ENCODE measurements at places on chromosomes 3 and 15.

DNA sequence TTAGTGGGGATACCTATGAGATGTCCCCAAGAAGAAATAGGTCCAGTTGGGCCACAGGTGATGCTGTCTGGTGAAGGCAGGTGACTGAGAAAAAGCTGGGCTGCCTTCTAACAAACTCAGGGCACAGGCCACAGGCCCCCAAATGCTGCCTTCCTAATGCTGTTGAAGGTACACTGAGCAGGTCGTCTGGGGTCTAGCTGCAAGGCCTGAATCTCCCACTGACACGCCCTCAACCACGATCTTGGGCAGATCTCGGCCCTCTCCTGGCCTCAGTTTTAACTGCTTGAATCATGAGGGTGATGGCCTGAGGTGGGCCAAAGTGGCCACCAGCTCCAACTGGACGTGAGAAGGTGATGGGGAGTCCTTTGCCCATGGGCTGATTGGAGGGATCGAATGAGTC lies 2.1 kb upstream of the ACSBG1 start:
- no peak for DNase-seq

DNA sequence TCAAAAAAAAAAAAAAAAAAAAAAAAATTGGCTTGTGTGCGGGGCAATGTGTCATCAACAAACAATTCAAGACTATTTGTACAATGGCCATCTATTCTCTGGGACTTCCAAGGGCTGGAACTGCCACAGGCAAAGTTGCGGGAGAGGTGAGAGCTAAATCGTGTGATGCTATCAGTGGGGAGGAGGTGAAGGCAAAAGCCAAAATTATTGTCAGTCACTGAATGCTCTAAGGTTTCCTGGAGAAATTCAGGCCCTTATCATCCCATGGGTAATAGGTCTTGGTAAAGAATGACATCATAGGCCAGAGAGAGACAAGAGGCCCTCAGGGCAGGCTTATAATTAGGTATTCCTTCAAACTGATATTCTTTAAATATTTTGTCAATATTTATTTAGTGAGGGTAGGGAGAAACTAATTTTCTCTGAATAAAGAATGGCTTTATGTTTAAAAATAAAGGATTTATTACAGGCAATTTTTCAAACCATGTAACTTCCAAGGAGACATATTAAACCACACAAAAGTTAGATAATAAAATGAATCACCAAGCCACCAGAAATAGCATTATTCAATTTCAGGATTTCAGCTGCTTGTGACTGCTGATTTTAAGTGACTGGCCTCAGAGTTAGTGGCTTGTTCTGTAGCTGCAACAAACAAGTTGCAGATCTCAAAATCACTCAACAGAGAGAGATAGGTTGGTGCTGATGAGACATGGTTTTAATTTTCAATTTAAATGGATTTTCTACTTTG lies 226.3 kb upstream of the MRPL3 start:
- DNase-seq = no peak

DNA sequence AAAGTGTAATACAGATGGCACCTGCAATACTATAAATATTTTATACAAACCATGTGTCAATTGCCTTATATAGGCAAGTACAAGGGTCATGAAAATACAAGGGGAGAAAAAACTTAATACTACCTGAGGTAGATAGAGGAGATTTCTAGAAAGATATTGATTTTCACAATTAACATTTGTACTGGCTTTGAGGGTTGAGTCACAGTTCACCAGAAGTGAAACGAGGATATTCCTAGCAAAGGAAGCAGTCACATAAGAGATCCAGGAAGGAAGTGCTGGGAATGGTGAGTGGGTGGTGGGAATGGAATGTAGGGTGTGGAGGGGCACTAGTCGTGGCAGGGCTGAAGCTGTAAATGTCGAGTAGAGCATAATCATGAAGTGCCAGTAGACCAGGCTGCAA lies 108.7 kb downstream of the P2RY1 start:
- no peak for DNase-seq

- DNase-seq = no peak
Measured at GRCh38 chr3:44125246-44125645, 116.4 kb upstream of the TOPAZ1 start.

- peak; percentile 21 for DNase-seq
Measured at GRCh38 chr3:111652492-111653180, 57.5 kb upstream of the ZBED2 start.

GRCh38 chr3:195248281-195248680 lies 22.7 kb downstream of the XXYLT1 start:
- no peak for DNase-seq

DNA sequence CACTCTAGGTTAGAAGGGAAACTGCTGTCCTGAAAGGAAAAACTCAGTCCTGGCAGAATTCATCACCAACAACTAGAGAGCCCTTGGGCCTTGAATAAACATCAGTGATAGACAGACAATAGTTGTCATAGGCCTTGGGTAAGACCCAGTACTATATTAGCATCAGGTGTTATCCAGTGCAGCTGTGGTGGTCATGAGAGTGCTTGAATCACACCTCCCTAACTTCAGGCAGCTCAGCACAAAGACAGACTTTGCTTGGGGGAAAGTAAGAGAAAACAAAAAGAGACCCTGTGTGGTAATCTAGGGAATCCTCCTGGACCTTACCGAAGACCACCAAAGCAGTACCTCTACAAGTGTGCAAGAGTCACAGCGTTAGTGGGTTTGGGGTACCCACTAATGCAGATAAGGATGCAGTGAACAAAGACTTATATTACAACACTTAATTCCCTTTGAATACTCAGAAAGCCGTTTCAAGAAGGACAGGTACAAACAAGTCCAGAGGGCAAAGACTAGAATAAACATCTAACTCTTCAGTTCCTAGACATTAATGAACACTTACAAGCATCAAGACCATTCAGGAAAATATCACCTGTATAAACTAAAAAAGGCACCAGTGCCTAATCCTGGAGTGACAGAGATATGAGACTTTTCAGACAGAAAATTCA lies 332.3 kb upstream of the EPHA3 start:
- no peak for DNase-seq

GRCh38 chr3:149251186-149251585 lies 29.6 kb upstream of the CP start:
- no peak for DNase-seq

DNA sequence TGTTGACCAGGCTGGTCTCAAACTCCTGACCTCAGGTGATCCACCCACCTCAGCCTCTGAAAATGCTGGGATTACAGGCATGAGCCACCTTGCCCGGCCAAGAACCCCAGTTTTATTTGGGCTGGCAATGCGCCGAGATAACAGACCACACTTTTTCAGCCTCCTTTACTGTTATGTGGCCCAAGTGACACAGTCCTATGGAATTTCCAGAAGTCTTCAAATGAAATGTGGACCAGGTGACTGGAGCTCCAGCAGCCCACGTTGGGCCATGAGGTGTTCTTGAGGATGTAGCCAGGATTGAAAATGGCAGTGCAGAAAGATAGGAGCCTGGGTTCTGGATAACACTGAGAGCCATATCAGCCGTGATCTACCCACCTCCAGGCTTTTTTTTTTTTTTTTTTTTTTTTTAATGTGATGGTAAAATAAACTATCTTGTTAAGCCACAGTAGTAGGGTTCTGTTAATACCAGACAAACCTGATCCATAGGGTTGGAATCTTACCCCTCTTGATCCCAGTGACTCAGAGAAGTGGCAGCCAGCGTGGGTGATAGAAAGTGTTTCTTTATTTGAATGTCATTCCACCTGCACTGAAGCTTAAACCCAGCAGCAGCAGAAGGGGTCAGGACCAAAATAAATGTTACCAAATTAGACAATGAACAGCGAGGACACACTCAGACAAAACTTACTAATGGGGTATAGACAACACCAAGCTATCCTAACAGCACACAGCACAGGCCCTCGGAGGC lies 55.6 kb downstream of the LHFPL4 start:
- DNase-seq = no peak

- no peak for DNase-seq
Measured at GRCh38 chr15:95866711-95867440, 463.6 kb upstream of the NR2F2 start.

GRCh38 chr3:149581681-149582370 lies 76.0 kb downstream of the WWTR1 start:
- no peak for DNase-seq

DNA sequence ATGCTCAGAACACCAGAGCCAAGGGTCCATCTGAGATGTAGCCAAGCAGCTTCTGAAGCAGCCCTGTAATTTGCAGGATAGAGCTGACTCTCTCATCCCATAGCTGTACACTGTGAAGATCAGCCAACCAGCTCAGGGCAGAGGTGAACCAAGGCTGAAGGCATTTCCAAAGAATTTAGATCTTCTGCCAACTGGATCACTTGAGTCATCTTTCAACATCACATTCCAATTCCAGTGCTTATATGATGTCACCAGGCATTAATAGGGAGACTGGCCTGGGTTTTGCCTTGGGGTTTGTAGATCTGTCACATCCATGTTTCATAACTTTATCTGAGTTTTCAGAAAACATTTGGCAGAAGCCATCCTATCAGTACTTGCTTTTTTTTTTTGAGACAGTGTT lies 98.2 kb downstream of the NR2F2 start:
- no peak for DNase-seq

Measured in GM23338 (cell line).